ENCODE measurements at places on chromosomes 7 and 10. TPM values are rescaled to one million over a fixed set of nuclear protein-coding genes. Genes with fewer than 3 reads are reported as not detected.

The NCF1 gene
- total RNA-seq = not detected

The GUSB gene
- total RNA-seq = 27.4 TPM

The VSTM2A gene
- not detected for total RNA-seq

The PRPS1L1 gene
- not detected for total RNA-seq

The GDF10 gene
- not detected for total RNA-seq

The KLLN gene
- 0.40 TPM for total RNA-seq

The ENO4 gene
- total RNA-seq = 0.07 TPM

The CYP2C9 gene
- total RNA-seq = not detected

The MUC3A gene
- not detected for total RNA-seq

The GRID1 gene
- total RNA-seq = not detected

The CFAP69 gene
- total RNA-seq = 3.5 TPM

The NME8 gene
- not detected for total RNA-seq

Measured in thoracic aorta endothelial cell (primary cell).